ENCODE measurements at places on chromosomes 12 and 14.

DNA sequence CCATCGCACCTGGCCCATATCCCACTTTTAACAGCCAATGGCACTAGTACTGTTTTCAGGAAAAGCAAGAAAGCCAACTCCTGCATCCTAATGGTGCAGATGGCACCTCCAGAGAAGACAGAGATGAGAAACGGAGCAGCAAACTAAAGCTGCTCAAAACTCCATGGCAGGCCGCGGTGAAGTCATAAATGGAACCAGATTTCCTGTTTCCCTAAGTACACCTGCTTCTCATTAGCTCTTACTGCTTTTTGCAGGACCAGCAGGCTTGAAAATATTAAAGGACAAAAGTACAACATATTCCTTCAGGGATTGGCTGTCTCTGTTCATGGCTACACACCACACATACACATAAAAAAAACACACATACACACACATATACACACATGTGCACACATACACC lies 36.7 kb upstream of the LGALS3 start:
- no peak for DNase-seq

DNA sequence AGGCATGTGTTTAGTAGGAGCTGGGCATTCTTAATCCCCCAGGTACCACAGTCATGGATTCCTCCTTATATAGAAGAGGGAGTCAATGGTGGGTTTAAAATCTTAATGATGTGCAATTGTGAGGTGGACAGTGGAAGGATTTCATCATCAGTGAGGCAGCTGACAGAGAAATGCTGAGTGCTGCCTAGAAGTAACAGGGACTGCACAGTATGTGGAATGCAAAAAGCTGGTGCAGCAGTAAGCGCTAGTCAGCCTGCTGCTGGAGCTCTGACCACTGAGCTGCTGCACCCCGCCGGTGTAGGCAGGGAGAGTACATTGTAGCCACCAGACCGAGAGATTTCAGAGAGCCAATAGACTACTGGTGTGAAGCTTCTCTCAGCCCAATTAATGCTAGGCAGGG lies 80.5 kb upstream of the DACT1 start:
- DNase-seq, result no peak

DNA sequence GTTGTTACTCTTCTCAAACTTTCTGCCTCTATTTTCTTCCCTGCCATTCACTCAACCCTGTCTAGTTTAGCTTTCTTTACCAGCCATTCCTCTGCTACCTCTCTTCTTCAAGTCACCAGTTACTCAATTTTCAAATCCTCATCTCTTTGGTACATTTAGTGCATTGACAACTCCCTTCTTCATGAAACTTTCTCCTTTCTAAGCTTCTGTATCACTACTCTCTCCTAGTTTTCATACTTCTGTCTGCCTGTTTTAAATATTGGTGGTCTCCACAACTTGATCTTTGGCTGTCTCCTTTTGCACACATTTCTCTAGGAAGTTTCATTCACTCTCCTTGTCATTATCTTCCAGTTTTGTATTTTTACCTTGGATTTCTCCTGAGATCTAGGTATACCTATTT lies 6.0 kb downstream of the LEMD3 start:
- DNase-seq, result no peak

DNA sequence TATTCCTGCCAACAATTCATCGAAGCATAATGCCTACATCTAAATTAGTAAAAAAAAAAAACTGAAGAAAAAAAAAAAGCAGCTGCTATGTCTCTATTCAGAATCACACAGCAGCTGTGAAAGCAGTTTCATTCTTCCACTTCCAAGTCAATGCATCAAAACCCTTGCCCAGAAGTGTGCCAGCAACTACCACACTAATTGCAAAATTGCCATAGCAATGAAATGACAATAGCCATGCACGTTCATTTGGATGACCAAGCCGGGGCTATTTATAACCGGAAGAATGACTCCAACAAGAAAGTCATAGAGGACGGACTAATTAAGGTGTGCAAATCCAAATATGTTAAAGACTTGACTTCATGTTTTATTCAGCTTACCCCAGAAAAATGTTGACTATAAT lies 42.5 kb downstream of the SLC2A13 start:
- DNase-seq, result no peak

DNA sequence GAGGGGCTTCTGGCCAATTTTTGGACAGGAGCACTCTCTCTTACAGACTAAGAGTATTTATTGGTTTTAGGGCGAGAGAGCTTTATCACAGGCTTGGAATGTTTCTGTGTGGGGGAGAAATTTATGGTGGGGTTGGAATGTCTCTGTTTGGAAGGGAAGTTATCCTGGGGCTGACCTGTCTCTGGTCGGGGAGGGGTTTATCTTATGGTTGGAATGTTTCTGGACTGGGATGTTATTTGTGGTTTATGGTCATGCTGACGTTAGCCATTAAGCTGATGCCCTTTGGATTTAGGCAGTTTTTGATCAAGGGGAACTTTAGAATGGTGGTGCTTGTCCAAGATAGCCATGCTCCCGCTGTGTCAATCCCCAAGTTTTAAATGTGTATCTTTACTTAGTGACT lies 614.8 kb downstream of the DIO2 start:
- no peak for DNase-seq

DNA sequence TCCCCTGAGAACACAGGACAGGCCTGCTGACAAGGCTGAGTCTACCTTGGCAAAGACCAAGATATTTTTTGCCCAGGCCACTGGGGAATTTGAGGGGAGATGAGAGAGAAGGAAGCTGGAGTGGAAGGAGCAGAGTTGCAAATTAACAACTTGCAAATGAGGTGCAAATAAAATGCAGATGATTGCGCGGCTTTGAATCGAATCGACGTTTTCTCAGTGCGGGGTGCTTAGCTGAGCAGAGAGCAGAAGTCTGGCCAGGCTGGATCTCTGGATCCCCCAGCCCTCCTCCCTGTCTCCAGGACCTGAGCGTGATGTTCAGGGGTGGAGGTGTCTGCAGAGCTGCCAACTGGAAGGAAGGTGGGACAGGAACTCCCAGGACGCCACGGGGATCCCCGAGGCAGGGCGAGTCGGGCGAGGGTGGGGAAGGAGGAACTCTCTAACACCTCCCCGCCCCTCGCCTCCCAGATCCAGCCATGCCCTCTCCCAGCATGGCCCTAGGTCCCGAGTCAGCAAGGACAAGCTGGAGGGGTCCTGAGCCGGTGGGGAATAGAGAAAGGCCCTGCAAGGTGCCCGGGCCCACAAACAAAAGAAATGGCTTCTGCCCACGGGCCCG lies 527 bp upstream of the CARMIL3 start:
- no peak for DNase-seq

DNA sequence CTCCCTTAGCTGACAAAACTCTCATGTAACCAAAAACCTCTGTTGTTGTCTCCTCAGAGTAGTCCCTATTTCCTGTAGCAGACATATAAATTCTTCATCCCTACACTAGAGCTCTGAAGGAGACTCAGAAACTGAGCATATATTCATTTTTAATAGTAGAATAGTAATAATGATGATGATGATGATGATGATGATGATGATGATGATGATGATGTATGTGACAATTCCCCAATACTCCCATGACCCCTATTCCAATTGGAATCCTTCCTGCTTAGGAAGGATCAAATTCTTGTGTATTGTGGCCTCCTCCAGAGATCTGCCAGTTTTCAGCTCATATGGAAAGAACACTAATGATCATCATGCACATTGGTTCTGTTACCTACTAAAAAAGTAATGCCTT lies 26.7 kb downstream of the RASSF9 start:
- DNase-seq, result no peak

GRCh38 chr12:77485961-77486854 lies 344.5 kb upstream of the NAV3 start:
- no peak for DNase-seq

- DNase-seq, result no peak
Measured at GRCh38 chr12:124930586-124930985, 16.1 kb upstream of the UBC start.
